ENCODE measurements at places on chromosomes 4 and X.

GRCh38 chr4:151331276-151332042 is 6.1 kb upstream of the SH3D19 start:
- peak; percentile 26 for DNase-seq

GRCh38 chr4:121790976-121791375 is 10.1 kb upstream of the EXOSC9 start:
- DNase-seq, result no peak

- DNase-seq, result no peak
Observed at GRCh38 chrX:136159611-136160025, 12.3 kb downstream of the FHL1 start.

GRCh38 chr4:88583631-88584470 is 8.4 kb upstream of the HERC3 start:
- DNase-seq, result no peak

- peak; percentile 1 for DNase-seq
Observed at GRCh38 chrX:55450259-55450658, 1.7 kb upstream of the MAGEH1 start.

DNA sequence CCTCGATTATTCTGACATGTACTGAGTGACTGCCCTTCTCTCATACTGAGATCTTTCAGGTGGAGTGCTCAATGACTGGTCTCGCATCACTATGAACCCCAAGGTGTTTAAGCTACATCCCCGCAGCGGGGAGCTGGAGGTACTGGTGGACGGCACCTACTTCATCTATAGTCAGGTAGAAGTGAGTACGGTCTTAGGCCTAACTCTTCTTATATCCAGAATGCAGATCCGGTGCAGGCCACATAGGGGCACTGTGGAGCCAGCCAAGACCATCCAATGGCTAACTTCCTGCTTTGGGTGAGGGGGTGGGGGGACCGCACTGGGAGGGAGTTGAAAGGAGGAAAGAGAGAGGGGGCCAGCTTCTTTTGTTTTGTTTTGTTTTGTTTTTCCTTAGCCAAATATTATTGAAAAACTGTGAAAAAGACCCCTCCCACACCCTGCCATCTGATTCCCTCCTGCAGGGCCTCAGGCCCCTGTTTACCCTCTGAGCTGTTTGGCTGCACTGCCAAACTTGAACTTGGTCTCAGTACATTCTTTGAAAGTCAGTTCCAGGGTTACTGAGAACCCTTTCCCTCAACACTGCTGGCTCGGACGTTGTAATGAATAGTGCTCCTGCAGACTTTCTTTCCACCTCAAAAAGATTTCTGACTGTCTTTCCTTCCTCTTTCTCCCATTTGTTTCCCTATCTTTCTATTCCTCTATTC is 16.2 kb downstream of the AWAT2 start:
- peak; percentile 31 for DNase-seq

DNA sequence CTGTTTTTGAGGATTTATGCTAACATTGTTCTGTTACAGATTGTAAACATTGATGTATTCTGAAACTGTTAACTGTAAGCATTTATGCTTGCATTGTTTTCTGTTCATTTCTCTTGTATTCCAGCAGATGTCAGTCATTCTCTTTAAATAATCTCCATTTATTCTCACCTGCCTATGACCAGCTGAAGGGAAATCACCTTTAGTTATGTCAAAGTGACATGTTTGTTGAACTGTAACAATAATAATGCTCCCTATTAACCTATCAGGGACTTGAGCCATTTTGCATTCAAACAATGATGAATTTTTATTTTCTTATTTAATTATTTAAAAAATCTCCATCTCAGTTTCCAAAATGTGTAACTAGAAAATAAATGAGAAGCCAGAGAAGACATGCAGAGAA is 58.0 kb downstream of the SPCS3 start:
- DNase-seq, result no peak

DNA sequence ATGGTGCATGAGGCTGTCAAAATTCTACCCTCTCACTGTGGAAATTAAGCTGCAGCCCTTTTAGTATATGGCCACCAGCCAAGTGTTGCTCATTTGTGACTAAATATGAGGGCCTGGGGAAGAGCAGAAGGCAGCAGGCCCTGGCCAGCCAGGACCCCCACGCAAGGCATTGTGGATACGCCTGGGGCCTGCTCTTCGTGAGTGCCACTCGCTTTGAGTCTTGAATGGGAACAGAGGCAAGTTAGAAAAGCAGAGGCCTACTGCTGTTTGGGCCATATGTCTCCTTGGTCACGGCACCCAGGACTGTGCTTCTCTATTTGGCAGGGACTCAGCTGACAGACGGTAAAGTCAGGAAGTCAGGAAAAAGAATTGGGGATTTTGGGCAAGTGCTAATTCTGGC is 10.9 kb downstream of the RTL5 start:
- DNase-seq, result peak; percentile 29

GRCh38 chrX:24145303-24146186 is 4.0 kb upstream of the ZFX start:
- peak; percentile 80 for DNase-seq

GRCh38 chr4:40003986-40004385 is 26.3 kb upstream of the PDS5A start:
- peak; percentile 30 for DNase-seq

DNA sequence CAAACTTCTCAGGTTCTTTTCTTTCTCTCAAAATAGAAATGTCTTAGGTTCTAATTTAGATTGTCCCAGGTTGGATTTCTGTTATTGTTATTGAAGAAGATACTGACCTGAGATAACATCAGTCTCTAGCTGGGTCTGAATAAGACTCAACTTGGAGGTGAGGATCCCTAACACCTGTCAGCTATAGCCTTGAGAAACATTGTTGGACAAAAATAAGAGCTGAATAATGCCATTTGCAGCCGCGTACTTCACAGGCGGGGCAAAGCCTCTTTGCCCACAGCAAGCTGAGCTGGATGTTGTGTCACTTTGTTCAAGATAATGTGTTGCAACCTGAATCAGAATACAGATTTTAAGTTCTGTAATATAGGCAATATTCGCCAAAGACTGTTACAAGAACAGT is 35.6 kb downstream of the VCX3B start:
- DNase-seq, result no peak

DNA sequence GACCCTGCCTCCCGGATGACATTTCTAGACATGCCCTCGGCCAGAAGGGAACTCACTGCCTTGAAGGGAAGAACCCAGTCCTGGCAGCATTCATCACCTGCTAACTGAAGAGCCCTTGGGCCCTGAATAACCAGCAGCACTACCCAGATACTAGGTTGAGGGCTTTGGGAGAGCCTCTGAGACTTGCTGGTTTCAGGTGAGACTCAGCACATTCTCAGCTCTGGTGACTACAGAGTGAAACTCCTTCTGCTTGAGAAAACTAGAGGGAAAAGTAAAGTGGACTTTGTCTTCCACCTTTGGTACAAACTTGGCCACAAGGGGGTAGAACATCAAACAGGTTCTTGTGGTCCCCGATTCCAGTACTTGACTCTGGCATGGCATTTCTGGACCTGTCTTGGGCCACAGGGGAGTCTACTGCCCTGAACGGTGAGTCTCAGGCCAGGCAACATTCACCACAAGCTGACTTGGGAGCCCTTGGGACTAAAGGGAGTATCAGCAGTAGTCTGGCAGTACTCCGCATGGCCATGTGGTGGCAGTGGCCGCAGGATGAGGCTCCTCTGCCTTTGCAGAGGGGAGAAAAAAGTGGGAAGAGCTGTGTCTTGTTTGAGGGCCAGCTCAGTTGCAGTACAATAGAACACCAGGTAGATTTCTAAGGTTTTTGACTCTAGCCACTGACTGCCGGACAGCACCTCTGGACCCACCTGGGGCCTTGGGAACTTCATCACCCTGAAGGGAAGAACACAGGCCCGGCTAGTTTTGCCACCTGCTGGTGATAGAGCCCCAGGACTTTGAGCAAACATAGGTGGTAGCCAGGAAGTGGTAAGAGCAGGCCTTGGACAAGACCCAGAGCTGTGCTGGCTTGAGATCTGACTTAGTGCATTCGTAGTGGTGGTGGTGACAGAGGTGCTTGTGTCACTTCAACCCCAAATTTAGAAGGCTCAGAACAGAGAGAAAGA is 414.8 kb downstream of the OPHN1 start:
- DNase-seq, result peak; percentile 3

DNA sequence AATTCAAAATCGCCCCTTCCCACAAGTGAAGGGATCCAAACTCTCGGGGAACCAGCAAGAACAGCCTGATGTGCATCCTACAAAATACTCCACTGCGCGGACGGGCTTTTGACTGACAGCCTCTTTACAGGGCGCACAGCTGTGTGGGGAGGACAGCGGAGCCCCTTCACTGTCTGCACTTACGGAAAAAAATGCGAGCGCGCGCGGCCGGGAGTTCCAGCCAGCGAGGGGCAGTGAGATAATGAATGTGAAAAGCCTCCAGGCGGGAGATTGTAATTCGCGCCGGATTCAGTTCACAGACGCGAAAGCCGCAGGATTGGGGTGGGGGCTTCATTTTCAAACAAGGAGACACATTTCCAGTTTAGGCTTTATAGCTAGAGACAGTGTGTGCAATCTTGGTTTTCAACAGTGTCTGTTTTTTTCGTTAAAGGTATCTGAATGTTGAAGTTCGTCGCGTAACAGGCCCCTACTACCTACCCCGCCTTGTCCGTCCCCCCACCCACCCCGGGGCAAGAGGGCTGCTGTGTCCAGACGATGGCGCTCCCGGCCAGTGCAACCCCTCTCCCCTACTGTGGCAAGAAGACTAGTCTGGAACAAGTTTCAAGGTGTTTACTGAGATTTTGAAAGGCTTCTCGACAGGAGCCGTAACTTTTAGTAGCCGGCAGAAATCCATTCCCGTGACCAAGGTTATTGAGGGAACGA is 1.7 kb upstream of the GPR50 start:
- no peak for DNase-seq

DNA sequence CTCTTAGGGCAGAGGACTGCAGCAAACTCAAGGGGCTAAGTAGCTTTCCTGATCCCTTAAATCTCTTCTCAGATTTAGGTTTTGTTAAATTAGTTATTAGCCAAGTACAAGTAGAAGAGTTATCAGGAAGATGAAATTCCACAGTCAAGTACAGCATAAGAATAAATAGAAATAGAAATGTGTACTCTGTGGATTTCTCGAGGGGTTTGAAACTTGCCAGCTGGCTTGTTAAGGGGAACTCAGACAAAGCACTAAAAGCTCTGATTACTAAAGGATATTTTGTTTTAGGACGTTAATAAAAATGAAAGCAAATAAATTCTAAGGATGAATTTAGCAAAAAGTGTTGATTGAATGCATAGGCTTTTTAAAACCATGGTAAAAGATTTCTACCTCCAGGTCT is 654.6 kb downstream of the RAPGEF2 start:
- DNase-seq, result no peak

DNA sequence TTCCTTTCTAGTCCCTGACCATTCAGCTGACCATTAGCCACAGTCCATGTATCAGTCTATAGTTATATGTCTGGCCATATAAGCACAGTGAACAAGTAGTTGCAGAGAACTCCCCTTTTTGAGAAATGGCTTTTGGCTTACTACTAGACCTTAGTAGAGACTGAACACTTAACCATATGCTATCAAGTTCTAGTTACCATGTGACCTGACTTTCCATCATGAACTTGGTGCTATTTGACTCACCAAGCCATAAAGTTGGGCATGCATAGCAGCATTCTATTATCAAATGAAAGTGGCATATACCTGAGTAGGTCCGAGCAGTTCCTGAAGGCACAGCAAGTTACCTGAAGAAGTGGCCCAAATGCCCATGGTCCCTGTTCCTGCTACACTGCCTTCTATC is 74.5 kb upstream of the IL2 start:
- no peak for DNase-seq

DNA sequence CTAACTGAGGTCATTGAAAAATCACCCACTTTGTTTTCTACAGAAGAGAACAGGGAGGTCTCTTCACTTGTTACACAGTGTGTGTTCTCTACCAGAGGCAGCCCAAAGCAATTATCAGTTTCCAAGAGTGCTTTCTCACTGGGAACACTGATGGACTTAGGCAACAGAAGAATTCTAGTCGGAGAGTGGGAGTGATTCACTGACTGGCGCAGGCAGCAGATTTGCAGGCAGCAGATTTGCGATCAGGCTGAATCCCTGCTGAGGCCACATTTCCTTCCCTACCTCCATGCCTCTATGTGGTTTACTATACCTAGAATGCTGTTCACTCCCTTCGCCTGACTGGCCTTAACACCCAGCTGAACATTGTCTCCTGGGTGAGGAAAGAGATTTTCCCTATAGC is 6.6 kb downstream of the OCIAD2 start:
- peak; percentile 51 for DNase-seq

DNA sequence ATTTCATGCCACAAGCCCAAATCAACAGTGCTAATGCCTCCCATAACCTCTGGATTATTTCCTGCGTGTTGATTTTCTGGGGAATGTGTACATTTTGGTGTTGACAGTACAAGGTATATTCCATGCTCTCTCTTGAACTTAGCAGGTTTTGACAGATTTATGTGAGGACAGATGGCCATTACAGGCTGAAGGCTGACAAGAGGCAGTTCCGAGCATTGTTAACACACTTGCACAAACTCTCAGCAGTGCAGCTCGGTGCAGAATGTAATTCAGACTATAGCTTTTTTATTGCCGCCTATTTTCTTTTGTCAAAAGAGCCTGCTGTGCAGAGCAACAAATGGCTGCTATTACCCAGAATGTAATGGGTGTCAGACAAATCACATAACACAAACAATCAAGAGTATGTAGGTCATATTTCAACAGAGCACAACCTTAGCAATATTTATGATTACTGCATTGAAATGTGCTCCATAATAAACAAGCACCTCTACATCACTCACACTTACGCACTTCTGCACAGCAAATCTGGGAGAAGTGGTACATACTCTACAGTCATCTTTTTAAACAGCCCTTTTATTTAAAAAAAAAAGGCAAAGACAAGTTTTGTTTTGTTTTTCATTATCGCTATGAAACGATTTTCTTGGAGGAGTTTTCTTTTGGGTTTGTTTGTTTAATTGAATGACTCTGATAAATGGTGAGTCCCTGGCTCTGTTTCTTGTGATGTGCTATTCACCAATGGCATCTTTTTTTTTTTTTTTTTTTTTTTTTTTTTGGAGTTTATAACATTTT is 71.6 kb downstream of the PPARGC1A start:
- DNase-seq, result no peak

DNA sequence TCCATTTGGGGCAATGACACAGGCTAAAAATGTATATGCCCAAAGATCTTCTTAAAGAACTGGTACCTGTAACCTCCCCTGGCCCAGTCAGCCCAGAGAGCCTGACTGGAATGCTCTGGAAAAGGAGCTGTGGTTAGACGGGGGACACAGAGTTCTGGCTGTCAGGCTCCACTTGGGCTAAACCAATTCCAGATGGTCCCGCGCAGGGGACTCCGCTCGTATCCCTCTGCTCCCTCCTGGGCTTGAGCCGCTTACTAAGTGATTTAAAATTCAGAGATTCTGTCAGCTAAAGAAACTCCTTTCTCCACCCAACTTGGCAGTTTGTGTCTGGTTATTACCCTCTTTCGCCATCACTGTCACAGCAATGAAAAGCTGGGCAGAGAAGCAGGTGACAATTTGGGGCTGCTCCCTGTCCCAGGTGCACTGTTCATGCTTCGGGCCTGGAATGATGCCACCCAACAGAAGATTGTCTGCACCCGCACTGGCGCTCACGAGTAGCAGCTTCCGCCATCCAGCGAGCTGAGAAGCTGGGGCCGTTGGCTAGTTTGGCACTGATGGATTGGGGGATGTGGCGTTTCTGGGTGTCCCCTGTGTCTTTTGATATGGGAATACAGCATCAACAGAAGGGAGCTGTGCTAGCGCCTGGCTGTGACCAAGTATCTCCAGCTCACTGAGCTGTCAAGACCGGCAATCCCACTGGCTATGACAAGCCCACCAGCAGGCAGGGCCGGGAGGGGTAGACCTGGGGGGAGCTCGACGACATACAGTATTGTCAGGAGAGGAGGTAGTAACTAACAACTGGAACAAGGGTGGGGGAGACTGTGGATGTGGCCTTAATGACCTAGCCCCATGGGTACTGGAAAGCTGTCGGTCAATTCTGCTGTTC is 6.7 kb upstream of the IRAK1 start:
- peak; percentile 21 for DNase-seq

- DNase-seq, result no peak
Observed at GRCh38 chr4:122861172-122861943, 34.7 kb downstream of the FGF2 start.
